ENCODE measurements at places on chromosomes 7 and 10. TPM values are rescaled to one million over a fixed set of nuclear protein-coding genes. Genes with fewer than 3 reads are reported as not detected.

The WIPF3 gene
- total RNA-seq: not detected

The COBL gene
- not detected for total RNA-seq

DNA sequence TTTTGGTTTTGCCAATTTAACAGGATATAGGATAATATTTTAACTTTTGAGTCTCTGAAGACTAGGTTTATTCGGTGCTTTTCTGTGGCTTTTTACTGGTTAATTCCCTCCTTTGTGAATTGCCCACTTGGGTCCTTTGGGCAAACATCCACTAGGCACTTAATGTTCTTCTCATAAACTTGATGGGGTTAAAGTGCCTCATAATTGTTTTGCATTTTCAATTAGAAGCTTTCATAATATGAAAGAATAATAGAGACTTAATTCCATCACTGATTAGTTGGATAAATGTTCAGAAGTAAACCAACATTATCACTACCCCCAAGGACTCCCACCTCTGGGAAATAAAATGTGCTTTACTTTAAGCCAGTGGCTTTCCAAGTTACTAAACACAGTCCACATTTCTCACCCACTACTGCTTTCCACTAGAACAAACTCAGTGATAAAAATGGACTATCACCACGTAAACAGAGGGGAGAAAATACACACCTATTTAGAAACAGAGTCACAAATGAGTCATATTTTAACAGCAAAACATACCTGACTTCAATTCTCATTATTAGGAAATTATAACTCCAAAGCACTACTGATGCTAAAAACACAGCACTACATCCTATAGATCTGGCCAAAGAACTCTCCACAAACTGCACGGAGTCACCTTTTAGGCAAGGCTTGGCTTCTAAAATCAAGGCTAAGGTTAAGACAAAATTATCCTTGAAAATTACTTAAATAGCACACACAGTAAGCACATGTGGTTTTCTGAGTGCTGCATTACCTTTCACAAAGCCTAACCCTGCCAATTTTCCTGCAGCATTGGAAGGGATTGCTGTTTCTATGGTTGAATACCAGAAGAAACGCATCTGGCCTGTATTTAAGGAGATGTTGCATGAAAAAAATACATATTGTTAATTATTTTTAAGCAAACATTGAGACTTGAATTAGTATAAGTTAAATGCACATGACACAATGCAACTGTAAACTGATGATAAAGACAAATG is 41.2 kb downstream of the PARD3 start:
- no peak for DNase-seq

The BTBD16 gene
- not detected for total RNA-seq

DNA sequence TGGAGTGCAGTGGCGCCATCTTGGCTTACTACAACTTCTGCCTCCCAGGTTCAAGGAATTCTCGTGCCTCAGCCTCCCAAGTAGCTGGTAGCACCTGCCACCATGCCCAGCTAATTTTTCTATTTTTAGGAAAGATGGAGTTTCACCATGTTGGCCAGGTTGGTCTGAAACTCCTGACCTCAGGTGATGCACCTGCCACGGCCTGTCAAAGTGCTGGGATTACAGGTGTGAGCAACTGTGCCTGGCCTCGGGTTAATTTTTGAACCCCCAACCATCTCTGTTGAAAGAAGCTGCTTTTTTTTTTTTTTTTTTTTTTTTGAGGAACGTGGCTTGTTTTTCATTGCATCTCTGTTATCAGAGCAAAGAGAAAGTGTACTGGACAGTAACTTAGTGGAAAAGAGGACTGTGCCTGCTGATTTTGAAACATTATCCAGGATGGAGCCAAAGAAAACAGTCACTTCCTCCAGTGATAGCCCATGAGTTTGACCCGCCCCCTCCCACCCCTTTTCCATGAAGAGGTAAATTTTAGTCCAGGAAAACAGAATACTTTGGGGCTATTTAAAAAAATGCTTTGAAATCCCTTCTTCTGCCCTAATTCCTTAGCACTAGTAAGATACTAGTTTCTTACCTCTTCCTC is 38.3 kb downstream of the WBP1L start:
- no peak for DNase-seq

- no peak for DNase-seq
Observed at GRCh38 chr7:151472644-151473380, 32.9 kb upstream of the CRYGN start.

DNA sequence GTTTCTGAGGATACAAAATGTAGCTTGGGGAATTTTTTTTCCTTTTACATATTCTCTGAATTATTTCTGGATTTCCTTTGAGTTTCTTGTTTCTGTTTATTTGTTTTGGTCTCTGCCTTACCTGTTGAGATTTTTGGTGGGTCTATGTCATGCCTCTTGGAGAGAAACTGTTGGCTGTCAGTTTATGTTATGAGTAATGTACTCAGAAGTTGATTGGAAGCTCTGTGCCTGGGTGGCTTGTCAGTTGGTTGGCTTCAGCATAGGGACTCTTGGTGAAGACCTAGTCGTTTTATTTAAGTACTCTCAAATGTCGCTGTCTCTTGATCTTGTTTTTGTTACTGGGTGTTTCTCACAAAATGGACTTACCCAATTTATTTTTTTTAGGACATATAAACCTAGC is 132.4 kb downstream of the CDK14 start:
- no peak for DNase-seq

The ARID5B gene
- 38.4 TPM for total RNA-seq

The CYP3A7 gene
- not detected for total RNA-seq

- no peak for DNase-seq
Observed at GRCh38 chr7:27134392-27134791, 3.8 kb upstream of the HOXA4 start.

The LLCFC1 gene
- total RNA-seq: not detected

DNA sequence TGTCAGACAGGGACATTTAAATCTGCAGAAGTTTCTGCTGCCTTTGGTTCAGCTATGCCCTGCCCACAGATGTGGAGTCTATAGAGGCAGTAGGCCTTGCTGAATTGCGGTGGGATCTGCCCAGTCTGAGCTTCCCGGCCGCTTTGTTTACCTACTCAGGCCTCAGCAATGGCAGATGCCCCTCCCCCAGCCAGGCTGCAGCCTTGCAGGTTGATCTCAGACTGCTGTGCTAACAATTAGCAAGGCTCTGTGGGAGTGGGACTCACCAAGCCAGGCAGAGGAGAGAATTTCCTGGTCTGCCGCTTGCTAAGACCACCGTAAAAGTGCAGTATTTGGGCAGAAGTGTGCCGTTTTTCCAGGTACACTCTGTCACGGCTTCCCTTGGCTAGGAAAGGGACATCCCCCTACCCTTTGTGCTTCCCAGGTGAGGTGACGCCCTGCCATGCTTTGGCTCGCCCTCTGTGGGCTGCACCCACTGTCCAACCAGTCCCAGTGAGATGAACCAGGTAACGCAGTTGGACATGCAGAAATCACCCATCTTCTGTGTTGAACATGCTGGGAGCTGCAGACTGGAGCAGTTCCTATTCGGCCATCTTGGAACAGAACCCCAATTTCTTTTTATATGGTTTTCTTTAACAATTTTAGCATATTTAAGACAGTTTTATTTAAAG is 28.4 kb upstream of the VWDE start:
- DNase-seq: no peak

GRCh38 chr10:22833781-22834180 is 94.1 kb upstream of the ARMC3 start:
- no peak for DNase-seq

DNA sequence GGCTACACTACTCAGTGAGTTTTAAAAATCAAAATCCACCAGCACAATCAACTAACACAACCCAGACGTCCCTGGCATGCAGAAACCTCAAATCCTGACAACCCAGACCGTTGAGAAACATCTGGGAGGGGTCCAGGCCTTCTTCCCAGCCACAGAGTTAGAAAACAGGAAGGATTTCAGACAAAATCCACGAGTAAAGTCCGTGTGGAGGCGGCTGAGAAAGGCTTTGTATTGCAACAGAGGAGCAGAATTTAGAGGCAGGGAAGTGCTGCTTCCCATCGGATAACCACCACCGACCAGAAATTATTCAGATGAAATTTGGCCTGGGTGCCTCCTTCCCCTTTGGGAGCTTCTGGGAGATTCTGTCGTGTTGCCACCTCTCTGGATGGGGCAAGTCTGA is 61.5 kb downstream of the TNS3 start:
- DNase-seq: no peak

- no peak for DNase-seq
Observed at GRCh38 chr10:1137499-1138163, 81.4 kb downstream of the WDR37 start.

DNA sequence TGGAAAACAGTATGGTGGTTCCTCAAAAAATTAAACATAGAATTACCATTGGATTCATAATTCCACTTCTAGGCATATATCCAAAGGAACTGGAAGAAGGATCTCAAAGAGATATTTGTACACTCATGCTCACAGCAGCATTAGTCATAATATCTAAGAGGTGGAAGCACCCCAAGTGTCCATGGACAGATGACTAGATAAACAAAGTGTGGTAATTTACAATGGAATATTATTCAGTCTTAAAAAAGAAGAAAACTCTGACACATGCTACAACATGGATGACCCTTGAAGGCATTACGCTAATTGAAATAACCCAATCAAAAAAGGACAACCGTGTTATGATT is 594.2 kb downstream of the KCNMA1 start:
- DNase-seq: no peak

GRCh38 chr10:6647811-6648526 is 67.9 kb upstream of the PRKCQ start:
- peak; percentile 60 for DNase-seq

DNA sequence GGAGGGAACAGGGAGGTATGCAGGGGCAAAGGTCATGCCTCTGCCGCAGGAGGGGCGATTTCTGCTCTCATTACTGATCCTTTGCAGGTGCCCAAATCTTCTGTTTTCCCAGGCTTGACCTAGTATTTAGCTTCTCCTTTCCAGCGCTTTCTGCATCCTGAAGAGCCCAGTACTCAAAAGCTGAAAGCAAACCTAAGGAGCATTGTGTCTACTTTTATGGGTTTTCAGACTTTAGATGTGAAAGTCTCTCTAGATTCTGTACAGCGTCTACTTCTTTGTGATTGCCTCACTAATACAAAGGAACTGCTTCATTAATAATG is 560 bp downstream of the GBF1 start:
- no peak for DNase-seq

- no peak for DNase-seq
Observed at GRCh38 chr10:82319074-82319473, 444.1 kb downstream of the NRG3 start.

DNA sequence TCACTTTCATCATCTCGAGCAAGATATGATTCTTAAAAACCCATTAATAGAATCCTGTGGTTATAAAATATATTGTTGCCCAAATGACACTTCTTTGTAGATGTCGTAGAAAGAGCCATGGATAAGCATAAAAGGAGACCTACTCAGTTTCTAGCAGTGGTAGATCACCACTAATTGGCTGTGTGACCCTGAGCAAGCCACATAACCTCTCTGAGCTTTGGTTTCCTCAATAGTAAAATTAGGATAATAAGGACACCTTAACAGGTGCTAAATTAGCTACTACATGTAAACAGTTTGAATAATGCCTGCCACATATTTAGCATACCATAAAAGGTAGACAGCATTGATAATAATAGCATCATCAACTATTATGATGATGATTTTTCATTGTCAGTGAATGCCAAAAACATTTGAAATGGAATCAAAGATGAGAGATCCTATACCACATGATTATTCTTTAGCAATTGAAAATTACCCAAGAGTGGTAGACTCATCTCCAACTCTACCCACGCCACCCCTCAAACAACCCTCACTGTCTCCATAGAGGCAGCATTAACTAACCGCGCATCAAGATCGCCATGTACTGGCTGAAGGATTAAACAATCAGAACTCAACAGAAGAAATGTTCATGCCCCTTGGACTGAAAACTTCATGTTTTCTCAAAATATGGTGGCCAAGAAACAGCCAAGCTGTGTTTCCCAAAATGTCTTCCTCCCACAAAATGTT is 45.8 kb downstream of the CHST15 start:
- DNase-seq: no peak

The RPEL1 gene
- total RNA-seq: not detected

The MYL7 gene
- not detected for total RNA-seq

GRCh38 chr7:54687462-54688212 is 71.4 kb downstream of the SEC61G start:
- no peak for DNase-seq

The CRYGN gene
- not detected for total RNA-seq

DNA sequence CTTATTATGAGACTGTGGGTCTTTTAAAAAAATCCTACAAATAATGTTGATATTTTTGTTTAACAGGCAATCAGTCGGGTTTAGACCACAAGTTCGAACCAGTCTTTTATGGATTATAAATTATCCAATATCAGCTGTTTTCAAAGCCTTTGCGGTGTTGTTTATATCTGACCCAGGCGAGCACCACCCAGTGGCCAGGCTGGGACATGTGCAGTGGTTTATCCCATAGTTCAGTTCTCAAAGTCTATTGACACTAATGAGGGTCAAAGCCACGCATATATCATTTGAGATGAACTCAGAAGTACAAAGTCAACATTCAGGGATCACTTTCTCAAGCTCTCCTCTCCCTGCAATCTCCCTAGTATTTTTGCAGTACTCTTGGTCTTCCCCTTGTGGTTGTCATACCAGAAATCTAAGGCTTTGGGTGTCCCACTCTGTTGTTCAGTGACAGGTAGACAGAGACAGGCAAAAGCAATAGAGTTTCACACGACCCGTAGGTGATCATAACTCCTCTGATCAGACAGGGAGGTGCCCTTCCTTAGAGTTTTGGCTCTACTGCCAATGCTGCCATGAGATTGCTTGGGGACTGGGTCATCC is 117.4 kb upstream of the POM121L12 start:
- no peak for DNase-seq

DNA sequence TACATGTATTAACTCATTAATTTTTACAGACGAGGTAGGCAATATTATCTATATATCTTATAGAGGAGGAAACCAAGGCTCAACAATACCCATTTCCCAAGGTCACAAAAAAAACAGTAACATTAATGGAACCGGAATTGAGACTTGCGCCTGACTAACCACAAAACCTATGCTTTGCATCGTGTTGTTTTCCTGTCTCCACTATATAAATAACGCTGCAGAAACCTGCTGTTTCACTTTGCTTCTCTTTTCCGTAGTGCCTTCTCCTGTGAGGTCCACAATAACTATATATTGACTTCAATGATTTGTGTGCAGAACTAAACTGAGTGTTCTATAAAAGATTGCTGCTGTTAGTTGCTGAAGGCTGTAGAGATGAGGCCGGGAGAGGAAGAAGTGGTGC is 97.7 kb upstream of the RPA3 start:
- DNase-seq: peak; percentile 39

GRCh38 chr10:73956476-73957359 is 41.2 kb upstream of the VCL start:
- DNase-seq: peak; percentile 38

DNA sequence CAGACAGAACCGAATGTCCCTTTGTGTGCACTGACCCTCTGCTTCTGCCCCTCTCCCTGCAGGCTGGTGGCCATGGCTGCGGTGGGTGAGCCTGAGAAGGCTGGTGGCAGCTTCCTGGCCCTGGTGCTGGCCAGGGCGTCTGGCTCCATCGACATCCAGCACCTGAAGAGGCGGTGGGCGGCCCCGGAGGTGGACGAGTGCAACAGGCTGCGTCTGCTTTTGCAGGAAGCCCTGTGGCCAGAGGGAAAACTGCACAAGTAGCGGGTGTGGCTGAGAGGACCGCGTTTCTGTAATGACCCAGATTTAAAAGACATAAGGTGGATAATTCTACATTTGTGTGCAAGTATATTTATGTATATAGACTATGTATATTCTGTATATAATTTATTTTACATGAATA is 89.2 kb downstream of the DYNC2I1 start:
- no peak for DNase-seq

- DNase-seq: no peak
Observed at GRCh38 chr10:124698545-124699469, 45.4 kb downstream of the FAM53B start.

GRCh38 chr10:98308669-98309365 is 40.8 kb upstream of the LOXL4 start:
- no peak for DNase-seq

The MDFIC gene
- total RNA-seq: 135 TPM
